Pulmonary artery endothelial cell (primary cell): ENCODE measurements at places on chromosomes 2 and 18. TPM values are rescaled to one million over a fixed set of nuclear protein-coding genes. Genes with fewer than 3 reads are reported as not detected.

DNA sequence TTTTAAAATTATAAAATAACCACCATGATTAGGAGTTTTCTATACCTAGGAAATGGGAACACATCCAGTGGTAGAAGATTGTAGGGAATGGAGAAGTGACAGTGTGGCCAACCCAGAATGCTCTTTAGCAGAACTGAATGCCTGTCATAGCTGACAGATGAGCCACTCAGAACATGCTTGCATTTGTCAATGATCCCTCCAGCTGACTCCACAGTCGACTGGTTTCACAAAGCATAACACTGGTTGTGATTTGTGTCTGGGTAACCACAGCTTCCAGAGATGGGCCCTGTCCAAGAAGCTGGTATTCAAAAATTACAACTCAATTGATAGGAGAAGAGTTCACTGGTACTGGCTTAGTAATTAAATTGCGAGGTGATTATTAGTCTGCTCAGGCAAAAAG, 9.0 kb upstream of the CTIF start:
- DNase-seq: no peak

DNA sequence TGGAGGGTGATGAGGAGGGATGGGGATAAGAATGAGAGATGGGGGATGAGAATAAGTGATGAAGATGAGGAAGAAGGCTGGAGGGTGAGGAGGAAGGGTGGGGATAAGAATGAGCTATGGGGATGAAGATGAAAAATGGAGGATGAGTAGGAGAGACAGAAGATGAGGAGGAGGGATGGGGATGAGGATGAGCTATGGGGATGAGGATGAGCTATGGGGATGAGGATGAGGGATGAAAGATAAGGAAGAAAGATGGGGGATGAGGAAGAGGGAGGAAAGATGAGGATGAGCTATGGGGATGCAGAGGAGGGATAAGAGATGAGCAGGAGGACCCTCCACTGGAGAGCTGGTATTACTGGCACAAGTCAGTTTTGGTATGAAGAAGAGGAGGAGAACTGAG, 231.5 kb downstream of the NAPG start:
- DNase-seq: no peak

DNA sequence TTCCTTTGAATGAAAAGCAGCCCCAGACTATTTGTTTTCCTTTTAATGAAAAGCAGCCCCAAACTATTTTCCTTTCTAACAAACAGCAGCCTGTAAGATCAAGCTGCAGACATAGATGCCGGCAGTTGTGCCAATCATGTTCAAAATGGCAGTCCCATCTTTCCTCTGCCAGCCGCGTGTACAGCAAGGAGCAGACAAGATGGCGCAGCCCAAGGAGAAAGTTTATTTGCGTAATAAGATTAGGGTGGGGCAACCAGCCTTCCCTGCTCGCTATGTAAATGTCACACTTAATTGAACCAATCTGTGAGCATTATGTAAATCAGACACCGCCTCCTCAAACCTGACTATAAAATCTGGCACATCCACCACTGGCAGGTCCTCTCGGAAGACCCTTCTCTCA, 226.0 kb downstream of the TGIF1 start:
- DNase-seq: no peak

- no peak for DNase-seq
Measured at GRCh38 chr2:95384854-95385569, 17.5 kb upstream of the FAHD2A start.

DNA sequence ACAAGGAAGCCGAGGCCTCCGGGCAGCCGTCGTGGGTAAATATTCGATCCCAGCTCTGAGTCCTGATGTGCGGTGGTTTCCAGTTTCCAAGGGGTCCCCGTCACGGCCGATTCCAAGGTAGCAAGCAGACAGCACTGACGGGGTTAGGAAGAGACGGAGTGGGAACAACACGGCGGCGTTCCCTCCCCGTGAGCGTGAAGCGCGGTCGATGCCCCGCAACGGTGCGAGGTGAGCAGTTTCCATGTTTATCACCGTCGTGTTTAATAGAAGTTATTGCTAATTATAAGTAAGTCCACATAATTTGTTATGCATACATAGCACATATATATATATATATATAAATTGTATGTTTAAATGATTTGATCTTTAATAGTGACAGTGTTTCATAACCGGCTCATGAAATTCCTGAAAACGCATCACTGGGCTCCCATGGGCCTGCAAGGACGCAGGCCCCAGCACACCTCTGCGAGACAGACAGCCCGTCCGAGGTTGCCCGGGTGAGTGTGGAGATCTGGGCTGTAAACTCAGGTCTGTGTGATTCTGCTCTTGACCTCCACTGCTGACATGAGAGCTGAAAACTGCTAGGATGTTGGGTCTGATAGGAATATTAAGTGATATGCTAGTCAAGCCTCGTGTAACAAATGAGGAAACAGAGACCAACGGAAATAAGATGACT, 243.5 kb upstream of the SALL3 start:
- DNase-seq: no peak

GRCh38 chr2:182069908-182070307, 84.3 kb downstream of the PPP1R1C start:
- no peak for DNase-seq

DNA sequence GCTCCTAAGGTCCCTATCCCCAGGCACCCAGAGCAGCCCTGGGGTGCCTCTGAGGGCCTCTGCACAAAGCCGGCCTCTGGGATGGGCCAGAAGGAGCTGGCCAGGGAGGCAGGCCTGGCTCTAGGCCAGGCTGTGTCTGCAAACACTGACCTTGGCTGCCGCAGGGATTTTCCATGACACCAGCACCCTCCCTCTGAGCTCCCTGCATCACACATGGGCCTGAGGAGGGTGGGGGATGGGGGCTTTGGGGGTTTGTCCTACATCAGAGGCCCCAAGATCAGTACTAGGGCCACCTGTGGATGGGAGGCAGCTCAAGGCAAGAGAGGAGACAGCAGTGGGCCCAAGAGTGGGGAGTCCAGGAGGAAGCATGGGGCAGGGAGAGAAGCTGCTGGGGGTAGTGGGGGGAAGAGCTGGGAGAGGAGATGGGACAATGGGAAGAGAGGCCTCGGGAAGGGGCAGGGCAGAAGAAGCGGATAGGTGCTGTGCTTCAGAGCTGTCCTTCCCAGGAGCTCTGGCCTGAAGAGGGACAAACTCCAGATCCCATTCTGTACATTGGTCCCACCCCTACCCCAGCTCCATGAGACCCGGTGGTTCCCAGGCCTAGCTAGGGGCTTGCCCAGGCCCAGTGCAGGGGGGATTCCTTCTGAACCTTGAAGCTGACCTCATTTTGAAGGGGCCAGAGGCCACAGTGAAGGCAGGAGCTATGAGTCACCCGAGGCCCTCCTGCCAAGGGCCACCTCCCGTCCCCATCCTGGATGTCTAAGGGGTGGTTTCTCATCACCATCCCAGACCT, 28.0 kb downstream of the KCNK3 start:
- DNase-seq: no peak

- DNase-seq: no peak
Measured at GRCh38 chr2:43430489-43430888, 165.3 kb downstream of the THADA start.

DNA sequence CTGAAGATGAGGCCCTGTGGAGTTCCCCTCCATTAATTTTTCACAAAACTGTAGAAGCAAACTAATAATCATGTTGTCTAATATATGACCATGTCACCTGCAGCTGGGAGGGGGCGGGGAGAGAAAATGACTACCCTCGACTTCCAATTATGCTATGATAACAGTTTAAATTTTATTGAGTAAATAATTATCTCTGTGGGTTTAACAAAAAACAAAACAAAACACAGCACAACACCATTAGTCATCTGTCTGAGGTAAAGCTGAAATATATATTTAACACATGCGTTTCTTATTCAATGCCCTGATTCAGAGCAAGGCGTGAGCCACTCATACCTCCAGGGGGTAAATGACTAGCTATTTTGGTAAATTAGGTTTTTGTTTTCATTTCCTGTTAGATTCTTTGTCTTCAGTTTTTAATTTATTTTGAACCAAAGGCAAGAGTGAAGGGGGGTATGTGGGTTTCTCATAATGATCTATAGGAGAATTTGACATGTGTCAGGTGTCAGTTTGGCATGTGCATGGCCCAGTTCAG, 77.4 kb upstream of the ZCCHC2 start:
- DNase-seq: no peak

GRCh38 chr2:46650556-46651001, 171.2 kb downstream of the TMEM247 start:
- peak; percentile 57 for DNase-seq

- no peak for DNase-seq
Measured at GRCh38 chr2:149082735-149083134, 44.2 kb downstream of the LYPD6B start.

DNA sequence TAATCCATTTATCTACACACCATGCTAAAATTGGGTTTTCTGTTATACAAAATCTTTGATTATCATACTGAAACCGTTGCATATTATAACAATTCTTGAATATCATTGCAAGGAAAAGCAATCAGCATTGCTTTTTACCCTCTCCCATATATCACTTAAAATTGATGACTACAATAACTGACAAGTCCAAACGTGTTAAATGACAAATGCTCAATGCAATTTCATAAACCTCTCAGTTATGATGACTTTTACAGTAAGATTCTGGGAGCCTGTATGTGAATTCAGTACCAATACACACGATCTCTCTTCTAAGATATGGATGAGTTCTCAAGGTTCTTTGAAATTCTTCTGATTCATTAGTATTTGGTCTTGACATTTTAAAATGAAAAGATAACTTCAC, 368.5 kb upstream of the TRIB2 start:
- DNase-seq: no peak

GRCh38 chr18:51811883-51812282, 528.1 kb upstream of the DCC start:
- DNase-seq: no peak

DNA sequence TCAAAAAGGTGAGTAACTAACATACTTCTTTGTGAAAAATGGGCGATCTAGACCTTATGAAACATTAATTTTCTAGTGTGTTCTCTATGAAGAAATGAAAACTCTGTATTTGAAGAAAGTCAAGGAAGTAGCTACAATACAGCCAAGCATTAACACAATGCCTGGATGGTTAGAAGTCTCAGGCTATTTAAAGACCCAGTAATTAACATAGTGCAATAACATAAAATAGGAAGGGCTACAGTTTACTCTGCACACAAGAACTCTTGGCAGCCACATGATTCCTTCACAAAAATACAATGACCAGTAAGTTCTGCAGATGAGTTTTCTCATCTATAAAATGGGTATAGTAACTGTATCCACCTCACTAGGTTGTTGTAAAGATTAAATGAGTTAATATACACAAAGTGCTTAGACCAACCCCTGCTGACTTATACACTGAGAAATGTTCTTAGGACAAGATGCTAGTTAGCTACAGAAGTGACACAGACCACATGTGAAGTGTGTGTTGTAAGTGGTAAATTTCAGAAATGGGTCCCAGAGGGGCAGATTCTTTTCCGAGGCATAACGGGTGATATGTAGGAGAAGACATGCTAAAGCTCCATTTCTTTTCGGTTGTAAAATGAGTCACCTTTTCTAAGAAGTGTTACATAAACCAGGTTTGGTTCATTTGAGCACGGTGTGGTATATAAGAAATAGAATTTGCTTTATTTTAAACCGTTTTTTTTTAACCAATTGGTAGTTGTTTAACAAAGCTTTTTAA, 61.8 kb downstream of the CXCR4 start:
- DNase-seq: no peak

DNA sequence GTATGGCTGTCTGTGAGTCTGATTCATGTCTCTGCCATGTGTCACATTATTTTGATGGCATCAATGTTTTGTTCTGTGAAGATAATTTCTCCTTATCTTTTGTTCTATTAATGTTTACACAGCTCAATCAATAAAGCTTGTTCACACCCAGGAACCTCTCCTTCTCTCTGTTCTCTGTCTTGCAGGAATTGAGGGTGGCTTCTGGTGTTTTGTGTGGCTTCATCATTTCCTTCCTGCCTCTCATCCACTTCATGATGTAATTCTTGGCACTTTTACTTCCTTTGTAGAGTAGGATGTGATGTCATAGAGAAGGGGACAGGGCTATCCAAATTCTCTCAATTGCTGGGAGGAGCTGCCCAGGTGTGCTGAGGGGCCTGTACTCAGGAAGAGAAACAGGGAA, 27.2 kb downstream of the ASXL3 start:
- no peak for DNase-seq

GRCh38 chr2:212940816-212941215, 210.6 kb downstream of the IKZF2 start:
- no peak for DNase-seq

DNA sequence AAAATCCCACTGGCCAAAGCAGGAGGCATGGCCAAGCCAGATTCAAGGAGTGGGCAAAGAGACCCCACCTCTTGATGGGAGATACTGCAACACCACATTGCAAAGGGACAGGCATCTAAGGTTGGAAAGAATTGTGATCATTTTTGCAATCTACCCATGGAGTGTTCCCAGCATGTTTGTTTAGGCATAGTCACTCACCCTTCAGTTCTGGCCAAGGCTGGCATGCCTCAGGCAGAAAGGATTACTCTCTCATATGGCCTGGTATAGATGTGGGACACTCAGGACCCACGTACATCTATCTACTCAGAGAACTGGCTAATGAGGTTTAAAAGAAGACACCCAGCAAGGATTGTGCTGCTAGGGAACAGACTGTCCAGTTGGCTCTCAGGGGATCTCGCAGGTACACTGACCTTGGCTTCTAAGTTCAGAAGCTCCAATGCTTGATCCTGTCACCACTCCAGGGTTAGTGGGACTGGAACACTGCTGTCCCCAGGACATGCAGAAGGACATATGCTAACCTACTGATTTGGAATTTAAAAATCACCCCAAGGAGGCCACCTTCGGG, 183.7 kb downstream of the KLHL29 start:
- no peak for DNase-seq

GRCh38 chr2:157837851-157838441, 38.2 kb downstream of the ACVR1 start:
- DNase-seq: no peak

DNA sequence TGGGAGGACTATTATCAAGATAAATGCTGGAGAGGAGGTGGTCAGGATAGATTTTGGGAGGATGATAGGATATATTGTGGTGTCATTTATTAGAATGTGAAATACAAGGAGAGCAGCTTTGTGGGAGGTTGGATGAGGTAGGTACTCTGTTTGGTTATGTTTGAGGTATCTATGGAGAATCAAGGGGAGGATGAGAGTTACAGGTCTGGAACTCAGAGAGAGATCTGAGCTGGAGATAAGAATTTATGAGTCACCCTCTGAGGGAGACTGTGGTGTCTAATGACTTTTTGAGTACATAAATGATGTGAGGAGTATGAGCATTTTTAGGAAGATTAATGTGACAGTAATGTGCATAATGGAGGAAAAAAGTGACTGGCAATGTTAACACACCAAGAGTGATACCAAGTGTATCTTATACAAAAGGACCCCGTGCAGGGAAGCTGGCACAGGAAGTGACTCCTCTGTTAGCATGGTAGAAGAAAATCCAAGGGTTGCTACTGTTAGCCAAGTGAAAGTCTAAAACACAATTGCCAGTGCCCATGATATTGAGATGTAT, 48.2 kb downstream of the CRIM1 start:
- DNase-seq: no peak

Gene HOXD11
- total RNA-seq: not detected in 2 replicates

Gene UBE2E3
- 52.7 and 55.1 TPM in 2 replicates for total RNA-seq

Gene OTOF
- 0.26 TPM in 1 of 2 replicates, not detected in the other for total RNA-seq

Gene CNDP1
- total RNA-seq: not detected in 2 replicates
